ENCODE measurements at places on chromosomes 3 and 15. TPM values are rescaled to one million over a fixed set of nuclear protein-coding genes. Genes with fewer than 3 reads are reported as not detected.

The KBTBD13 gene
- not detected for total RNA-seq

The CCR3 gene
- total RNA-seq = 0.17 TPM

The SHC4 gene
- total RNA-seq = 1.2 TPM

The GRAMD2A gene
- total RNA-seq = 0.95 TPM

The PATL2 gene
- total RNA-seq = 3.8 TPM

The RLBP1 gene
- total RNA-seq = not detected

- no peak for DNase-seq
Measured at GRCh38 chr3:50385754-50386153, 26.4 kb upstream of the TMEM115 start.

DNA sequence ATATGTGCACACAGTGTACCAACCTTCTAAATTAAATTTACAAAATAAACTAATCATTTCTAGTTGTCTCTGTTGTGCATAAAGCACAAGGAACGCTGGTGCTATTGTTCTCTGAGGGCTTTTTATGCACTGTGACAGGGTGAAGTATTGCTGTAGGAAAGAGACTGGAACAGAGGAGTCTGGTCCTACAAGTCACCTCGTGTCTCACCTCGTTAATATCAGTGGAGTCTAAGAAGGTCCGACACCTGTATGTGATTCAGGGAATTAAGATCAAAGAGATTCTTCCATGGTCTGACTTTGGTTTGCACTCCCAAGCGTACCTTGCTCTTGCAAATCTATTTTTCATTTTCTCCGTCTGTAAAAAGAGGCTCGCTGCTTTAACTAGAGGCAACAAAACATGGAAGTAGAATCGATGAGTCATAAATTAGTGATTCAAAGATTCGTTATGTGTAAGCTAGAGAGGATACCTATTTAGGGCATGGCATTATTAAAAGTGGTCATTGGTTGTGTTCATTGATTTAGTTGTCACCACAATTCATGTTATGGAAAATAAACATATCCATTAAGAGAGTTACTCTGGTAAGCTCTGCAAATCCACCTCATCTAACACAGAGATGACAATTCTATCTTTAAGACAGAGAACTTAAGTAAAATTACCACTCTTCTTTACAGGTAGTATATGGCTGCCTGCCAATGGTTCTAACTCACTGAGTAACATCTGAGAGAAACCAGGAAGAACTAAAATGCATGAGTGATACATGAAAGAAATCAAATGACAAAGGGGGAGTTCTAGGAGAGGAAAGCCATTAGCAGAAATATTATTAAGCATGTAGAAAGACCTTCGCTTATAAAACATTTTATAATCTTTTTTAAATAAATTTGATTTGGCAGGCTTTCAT is 219.4 kb upstream of the GBE1 start:
- DNase-seq = no peak

DNA sequence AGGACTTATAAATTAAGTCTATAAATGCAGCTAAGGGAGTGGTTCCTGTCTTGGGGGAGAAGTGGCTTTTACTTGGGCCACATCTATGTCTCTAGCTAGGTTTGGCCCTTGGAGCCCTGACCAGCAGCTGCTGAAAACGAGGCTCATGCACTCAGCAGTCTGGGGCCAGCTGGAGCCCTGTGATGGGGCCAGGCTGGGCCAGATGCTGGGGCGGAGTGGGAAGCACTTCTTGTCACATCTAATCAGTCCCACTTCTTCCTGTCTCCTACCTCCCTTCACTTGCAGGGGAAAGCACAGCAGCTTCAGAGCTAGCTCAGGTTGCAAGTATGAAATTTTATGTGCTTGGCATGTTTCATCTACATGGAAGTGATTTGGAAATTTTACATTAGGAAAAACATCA is 209.9 kb upstream of the ROPN1 start:
- no peak for DNase-seq

DNA sequence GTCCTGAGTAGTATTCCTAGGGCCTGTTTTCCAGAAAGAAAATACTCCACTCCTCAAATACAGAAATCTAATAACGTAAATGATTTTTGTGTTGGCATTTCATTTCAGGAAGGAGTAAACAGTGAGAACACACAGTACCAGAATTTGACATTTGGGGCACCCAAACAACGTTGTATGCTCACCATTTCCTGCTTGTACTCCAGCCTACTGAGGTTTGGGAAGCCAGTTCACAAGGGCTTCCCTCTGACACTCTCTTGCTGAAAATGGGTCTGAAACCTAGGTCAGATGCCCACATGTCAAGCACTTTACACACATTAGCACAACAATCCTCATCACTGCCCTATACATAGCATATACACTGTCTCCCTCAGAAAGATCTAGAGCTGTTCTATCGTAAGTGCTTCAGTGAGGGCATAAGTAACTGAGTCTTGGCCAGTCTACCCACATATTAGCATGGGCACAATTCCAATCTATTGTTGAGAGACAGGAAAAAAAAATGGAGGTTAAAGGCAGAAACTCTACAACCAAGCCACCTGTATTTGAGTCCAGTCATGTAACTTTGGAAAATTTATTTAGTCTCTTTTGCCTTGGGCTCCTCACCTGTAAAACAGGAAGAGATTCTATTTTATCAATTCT is 43.5 kb upstream of the RSL24D1 start:
- no peak for DNase-seq

- DNase-seq = no peak
Measured at GRCh38 chr3:125240496-125240895, 27.9 kb upstream of the SLC12A8 start.

GRCh38 chr3:54572197-54572895 is 355.5 kb downstream of the LRTM1 start:
- DNase-seq = no peak
